Stimulated activated CD8-positive, alpha-beta memory T cell treated with anti-CD3 and anti-CD28 coated beads, Interleukin-4, amount 100 ng/mL, for 4 hours (primary cell): ENCODE measurements at places on chromosomes 5 and 9.
A peak's percentile ranks its signal among the peaks of the same experiment; 100 is the strongest.

DNA sequence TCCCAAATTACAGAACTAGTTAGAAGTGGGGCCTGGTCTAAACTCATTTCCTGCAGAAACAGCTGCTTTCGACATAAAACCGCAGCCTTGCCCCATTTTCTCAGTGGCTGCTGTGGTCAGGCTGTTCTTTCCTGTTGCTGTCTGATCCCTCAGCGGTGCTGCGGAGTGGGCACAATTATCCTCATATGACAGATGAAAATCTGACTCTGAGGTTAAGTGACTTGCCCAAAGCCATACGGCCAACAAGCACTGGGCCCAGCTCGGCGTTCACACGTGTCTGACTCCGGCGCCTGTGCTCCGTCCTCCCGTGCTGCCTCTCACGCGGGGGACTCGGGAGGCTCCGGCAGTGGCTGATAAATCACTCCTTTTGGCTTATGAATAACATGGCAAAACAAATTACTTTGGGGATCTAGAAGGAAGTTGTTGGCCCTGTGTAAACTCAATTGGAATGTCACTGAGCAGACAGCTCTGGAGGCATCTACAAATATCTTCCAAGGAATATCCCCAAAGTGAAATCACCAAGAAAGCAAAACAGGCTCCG lies 142.6 kb upstream of the LMX1B start:
- DNase-seq, result peak; percentile 63

DNA sequence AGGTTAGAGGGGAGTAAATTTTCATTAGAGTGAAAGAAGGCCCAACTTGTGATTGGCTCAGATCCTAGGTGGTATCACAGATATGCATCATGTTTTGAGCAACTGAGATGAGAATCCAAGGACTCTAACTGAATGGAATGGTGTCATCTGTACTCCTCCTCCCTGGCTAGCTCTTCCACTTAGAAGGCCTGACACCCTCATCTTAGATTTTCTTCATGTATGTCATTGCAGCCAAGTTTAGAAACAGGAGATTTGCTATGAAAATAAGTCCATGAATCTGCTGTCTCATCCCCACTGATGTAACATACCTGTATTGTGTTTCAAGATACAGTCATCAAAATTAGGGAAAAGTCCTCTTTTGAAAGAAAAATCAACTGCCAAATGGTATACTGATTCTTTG lies 54.4 kb downstream of the ITGA1 start:
- DNase-seq, result no peak

GRCh38 chr5:133849116-133849515 lies 119.3 kb downstream of the C5orf15 start:
- no peak for DNase-seq

DNA sequence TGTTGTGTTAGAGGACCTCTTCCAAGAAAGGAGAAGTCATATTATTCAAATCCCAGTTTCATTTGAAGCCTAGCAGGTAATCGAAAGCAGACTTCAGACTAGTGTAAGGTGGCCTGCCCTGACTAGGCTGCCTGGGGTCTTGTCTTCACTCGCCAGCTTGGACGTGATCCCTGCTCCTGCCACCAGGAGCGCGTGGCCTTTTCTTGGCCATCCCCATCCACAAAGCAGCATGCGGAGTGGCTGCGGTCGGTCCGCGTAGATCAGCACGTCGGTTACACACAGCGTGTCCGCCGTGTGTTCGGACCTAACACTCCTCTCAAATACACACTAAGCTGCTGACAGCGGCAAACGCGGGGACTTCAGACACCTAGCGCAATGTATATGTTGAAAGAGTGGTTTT lies 37.3 kb downstream of the CFAP77 start:
- DNase-seq, result no peak

- no peak for DNase-seq
Observed at GRCh38 chr9:89878687-89879086, 273.9 kb downstream of the GADD45G start.

DNA sequence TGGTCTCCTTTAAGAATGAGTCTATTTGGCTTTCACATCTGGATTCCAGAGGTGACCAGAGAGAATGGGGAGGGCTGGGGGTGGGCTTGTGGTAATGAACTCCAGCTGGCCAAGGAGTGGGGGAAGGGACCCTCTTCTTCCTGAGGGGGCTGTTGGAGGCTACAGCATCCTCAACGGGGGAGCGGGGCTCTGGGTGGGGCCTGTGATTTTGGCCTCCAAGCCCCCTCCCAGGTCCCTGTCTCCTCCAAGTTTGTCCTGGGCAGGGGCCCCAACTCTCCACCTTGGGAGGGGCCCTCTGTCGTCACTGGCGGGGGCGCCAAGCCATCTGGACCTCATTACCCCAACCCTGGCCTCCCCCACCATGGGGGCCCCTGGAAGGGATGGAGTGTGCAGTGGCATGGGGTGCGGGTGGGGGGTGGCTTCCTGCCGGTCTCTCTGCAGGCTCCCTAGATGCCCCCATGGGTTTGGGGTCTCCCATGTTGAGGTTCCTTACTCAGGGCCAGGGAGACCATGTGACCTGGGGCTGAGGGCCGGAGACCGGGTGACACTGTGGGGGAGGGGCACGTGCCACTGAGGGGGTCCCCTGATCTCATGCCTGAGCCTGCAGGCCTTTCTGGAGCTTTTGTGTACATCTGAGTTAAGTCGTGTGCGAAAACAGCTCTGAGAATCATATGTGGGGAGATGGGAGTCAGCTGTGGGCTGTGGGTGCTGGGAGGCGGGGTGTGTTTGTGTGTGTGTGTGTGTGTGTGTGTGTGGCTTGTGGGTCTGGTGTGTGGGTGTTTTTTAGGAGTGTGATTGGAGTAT lies 32.4 kb downstream of the GOLGA2 start:
- DNase-seq, result no peak
